ENCODE measurements at places on chromosomes 6 and 20.

GRCh38 chr6:145241039-145241438 is 494.3 kb downstream of the EPM2A start:
- no peak for DNase-seq

DNA sequence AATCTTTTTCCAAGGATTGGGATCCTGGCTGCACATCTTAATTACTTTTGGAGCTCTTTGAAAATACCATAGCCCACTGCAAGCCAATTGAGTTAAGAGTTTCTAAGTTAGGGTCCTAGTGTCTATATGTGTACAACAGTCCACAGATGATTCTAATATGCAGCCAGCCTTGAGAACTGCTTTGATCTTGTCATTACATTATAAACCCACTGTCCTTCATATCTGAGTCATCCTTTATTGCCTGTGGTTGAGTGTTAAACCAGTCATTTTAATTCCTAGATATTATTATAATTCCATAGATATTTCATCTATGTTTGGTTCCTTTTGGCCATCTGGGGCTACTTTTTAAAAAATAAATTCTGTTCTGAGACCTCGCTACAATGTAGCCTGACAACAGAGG is 24.1 kb downstream of the MCM8 start:
- no peak for DNase-seq

DNA sequence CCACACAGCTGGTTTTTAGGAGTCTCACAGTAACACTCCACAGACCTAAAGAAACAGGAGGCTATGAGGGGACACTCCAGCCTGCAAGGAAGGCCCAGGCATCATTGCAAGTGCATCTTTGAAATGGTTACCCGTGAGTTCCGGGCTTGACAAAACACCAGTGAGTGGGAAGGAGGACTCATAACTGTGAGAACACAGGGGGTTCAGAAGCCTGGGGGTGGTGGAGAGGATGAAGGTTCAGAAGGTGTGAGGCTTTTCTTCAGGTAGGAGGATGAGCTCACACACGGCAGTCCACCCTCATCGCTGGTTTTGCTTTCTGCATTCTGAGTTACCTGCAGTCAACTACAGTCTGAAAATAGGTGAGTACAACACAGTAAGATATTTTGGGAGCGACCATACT is 39.9 kb downstream of the MAP7 start:
- DNase-seq = no peak

DNA sequence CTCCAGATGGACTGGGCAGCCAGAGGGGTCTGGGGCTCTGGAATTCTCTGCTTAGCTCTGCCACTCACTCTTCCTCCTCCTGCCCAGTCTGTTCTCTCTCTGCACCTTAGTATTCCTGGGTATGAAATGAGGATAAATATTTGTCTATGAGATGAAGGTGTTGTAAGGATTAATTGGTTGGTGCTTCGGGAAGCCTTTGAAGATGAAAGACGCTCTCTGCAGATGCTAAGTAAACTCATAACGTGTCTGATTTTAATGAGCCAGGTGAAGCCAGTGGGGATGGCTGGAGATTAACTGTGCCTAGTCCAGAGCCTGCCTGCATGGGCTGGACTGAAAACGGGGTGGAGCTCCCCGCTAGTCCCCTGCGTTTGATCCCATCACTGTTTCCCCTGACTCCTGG is 23.1 kb upstream of the TCP11 start:
- DNase-seq = no peak

- no peak for DNase-seq
Observed at GRCh38 chr6:88650029-88650619, 313.3 kb downstream of the RNGTT start.

DNA sequence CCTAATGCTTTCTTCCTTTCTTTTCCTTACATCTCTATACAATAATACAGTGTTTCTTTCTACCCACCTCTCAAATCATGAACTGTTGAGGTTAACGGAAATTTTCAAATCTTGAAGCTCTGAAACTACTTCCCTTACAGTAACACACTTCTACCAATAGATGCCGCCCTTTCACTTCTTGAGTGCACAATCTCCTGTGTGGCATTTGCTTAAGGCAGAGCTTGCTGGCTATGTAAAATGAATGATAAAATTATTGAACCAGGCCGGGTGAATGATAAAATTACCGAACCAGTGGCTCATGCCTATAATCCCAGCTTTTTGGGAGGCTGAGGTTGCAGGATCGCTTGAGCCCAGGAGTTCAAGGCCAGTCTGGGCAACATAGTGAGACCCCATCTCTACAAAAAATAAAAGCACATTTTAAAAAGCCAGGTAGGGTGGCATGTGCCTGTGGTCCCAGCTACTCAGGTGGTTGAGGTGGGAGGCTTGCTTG is 56.8 kb downstream of the KCNS1 start:
- peak; percentile 67 for DNase-seq

DNA sequence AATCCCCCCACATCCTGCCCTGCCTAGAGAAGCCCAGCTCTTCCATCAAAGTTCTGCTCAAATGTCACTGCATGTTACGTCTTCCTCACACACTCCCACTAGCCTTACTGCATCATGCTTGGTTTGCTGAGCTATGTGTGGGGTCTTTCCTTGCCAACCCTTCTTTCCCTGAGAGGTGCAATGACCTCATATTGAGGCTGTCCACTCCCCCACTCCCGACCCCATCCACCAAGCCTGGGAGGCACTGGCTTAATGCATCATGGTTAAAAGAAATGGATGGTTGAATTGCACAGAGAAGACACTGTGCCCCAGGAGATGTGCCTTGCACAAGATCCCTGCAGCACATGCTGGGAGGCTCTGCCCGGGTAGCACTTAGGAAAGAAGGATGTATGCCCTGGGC is 7.7 kb upstream of the IRF4 start:
- DNase-seq = no peak

DNA sequence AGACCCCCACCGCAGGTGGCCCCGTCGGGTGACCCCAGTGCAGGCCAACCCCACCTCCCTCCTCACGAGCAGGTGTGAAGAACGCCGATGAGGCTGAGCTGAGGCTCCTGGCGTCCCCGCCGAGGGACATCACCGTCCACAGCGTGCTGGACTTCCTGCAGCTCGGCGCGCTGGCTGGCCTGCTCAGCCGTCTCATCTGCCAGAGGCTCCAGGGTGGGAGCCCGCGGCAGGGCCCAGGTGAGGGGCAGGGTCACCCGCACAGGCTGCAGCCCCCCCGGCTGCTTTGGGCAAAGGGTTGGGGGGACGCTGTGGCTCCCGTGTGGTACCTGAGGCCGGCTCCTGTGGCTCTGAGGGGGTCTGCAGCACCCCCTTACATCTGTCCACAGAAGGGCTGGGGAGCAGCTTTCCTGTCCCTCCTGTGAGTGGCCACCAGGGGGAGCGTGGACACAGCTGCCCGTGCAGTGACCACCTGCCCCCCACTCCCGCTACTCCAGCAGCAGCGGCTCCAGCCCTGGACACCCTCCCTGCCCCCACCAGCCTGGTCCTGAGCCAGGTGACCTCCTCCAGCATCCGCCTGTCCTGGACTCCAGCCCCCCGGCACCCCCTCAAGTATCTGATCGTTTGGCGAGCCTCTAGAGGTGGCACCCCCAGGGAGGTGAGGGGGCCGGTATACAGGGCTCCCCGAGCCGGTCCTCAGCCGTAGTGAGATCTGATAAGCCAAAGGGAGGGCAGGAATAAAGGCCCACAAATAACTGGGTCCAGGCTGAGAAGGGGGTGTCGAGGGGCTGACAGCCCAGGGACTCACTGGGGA is 16.5 kb downstream of the COL20A1 start:
- no peak for DNase-seq

- no peak for DNase-seq
Observed at GRCh38 chr20:52945862-52946522, 26.2 kb upstream of the TSHZ2 start.

DNA sequence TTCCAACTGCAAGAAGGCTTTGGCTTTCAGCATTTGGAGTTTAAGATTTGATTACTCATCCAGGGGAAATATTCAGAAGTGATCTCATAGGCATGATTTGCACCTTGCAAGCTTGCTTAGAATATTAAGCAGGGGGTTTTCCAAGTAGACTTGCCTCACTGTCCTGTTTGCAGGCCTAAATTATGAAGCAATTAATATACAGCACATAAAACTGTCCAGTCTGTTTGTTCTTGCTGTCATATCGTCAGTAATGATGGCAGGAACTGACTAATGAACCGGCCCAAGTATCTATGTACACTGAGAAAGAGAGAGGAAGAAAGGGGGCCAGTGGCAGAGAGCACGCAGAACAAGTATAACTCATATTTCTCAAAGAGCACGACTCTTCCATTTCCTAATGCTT is 212.5 kb upstream of the SUPT3H start:
- no peak for DNase-seq
